ENCODE measurements at places on chromosomes 4 and X.

GRCh38 chr4:102387552-102388150 lies 42.4 kb upstream of the SLC39A8 start:
- no peak for DNase-seq

DNA sequence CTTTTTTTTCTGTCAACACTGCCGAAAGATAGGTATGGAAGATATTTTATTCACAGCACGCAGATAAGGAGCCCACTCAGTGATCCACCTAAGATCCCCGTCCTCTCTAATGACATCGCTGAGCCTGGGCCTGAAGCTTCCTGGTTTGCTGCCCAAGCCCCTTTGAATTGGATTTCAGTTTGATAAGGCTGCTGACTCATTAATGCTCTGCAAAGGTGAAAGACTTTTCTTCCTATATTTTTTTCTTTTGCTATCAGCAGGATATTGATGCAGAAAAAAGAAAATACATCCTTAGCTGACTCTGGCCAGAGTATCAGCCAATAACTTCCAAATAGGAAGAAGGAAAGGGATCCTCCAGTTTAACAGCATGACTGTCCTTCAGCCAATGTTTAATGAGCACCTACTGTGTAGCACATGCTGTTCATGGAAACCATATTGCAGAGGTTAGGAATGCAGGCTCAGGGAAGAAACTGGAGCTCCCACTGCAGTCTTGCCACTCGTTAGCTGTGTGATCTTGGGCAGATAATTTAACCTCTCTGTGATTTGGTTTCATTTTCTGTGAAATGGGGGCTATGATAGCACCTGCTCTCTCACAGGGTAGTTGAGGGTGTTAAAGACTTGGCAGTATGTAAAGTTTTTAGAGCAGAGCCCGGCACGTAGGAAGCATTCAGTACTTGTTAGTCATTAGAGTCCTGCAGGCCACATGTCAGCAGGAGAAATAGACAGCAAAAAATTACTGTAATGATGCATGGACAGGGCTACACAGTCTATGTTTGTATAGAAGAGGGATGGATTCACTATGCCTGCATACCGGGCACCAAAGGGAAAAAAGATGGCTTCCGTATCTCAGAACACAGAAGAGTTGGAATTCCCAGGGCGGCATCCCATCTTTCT lies 39.3 kb downstream of the EVC start:
- DNase-seq, result no peak

- no peak for DNase-seq
Measured at GRCh38 chr4:52202931-52203330, 151.8 kb downstream of the SPATA18 start.

GRCh38 chr4:139933541-139933940 lies 220.4 kb downstream of the MAML3 start:
- DNase-seq, result no peak

DNA sequence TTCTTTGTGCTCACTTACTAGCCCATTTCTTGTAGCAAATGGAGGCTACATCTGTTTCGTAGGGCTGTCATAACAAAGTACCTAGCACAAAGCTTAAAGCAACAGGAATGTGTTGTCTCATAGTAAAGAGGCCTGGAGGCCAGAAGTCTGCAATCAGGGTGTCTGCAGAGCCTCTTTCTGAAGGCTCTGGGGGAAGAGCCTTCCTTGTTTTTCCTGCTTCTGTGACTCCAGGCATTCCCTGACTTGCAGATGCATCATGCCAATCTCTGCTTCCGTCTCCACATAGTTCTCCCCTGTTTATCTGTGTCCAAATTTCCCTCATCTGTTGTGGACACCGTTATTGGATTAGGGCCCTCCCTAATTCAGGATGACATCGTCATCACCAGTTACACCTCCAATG lies 67.1 kb downstream of the SHROOM2 start:
- DNase-seq, result no peak

DNA sequence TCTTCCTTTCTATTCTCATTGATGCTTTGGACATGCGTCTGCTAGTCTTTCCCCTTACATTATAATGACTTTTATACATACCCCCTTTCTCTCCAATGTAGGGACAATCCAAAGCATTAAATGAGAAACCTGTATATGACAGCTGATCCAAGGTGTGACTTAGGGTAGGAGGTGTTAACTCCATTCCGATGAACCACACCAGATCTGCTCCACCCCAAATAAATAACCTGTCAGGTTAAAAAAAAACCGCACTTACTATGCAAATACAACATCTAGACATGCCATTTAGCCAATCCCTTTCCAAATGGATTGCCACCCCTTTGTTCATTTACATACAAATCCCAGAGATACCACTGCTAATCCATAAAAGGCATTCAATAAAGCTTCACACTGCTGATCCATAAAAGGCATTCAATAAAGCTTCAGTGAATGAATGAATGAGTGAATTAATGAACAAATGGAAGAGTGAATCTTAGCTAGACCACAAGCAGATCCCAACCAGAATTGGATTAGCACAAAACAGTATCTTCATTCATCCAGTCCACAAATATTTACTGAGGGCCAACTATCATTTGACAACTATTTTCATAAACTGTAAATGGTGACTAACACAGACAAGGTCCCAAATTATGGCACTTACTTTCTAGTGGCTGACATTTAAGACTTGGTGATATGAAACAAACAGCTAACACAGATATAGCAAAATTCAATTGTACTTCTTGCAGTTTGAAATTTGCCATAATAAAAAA lies 158.9 kb upstream of the MAP3K15 start:
- DNase-seq, result no peak

DNA sequence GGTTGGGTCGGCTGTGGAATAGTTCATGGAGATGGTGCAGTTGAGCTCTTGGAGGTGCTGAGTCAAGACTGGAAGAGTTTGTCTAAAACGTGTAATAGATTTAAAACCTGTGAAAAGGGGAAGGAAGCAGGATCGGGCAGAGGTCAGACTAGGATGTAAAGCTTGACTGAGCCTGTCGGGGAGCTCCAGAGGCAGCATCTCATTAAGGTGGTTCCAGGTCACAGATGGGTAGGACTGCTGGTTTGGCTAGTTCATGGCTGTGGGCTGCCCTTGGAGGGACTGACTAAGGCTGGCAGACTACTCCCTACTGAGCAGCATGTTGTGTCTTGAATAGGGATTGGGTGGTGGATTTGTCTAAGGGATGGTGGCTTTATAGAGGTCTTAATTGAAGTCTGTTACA lies 28.4 kb upstream of the WDR1 start:
- no peak for DNase-seq

GRCh38 chr4:75726577-75726976 lies 2.2 kb downstream of the USO1 start:
- DNase-seq, result no peak

DNA sequence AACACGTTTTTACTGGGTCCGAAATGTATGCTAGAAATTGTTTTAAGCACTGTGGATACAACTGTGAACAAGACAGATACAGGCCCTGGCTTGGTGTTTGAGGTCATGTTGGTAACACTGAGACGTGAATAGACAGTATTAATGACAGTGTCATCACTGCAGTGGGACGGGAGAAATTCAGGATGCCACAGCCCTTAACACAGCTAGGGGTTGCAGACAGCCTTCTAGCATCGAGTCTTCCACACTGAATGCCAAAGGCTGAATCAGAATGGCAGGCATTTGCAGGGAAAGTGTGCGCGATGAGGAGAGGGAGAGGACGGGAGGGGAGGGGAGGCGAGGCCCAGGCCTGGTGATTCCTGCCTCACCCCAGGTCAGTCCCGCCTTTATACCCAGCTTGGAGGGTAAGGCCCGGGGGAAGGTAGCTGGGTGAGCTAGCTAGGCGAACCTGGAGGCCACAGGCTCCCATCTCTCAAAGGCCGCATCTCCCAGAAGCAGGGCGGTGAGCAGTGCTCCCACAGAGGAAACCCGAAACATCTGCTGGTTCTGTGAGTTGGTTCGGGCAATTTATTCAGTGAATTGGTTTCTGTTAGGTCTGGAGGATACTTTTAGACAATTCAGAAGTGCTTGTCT lies 44.1 kb upstream of the CLDN24 start:
- DNase-seq, result no peak

DNA sequence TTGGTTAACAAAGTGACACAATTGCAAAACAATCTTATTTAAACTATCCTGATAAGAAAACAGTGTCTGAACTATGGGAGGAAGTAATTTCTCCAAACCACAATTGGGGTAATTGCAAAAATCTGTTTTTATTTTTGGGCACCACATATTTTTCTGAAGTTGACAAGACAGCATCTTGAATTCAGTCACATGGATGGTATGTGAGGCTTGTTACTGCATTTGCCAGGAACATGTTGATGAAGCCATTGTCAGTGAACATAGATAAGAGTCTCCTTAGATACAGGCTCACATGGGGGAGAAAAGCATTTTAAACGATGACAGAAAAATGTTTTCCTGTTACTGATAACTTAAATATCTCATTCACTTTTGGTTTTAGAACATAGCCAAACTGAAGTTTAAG lies 5.5 kb upstream of the USP53 start:
- DNase-seq, result no peak

Measured in activated CD8-positive, alpha-beta memory T cell treated with anti-CD3 and anti-CD28 coated beads for 1 hour (primary cell).